ENCODE measurements at places on chromosomes 12 and 14.

- DNase-seq, result no peak
These were observed 53.8 kb downstream of the VCPKMT start for GRCh38 chr14:50062438-50063085.

GRCh38 chr12:99544457-99544856 is 103.1 kb upstream of the GARIN6 start:
- DNase-seq, result no peak

DNA sequence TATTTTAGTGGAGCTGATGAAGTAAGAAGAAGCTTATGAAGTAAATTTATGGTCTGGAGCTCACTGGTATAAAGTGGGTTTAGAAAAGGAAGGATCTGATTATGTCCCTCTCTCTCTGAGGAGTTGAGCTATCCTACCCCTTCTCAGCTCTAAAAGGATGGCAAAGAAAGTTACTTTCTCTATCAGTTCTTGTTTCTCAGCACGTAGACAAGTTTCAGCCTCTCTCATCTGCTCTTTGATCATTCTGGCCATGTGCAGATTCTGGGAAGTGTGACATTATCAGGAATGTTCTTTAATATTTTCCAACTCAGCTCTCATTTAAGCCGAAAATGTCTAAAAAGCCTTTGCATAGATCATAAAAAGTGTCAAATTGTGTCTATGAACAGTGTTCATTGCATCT is 5.8 kb upstream of the EGLN3 start:
- no peak for DNase-seq

DNA sequence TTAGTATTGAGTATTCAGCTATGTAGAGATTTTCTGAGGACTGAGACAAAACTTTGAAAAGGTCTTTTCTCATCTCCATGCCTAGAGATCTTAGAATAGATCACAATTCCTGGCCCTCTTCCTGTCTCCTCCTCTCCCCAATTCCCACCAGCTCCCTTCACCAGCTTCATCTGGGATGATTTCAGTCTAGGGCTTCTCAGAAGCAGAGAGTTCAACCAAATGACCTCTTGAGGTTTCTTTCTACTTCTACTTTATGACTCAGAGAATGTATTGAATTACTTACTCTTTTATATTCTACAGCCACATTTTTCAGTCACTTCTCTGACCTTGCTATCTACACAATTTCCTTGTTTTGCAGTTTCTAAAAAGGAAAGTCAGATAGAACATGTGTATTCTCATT is 19.4 kb upstream of the SNX6 start:
- DNase-seq, result peak; percentile 61

- no peak for DNase-seq
These were observed 2.8 kb downstream of the ORMDL2 start for GRCh38 chr12:55820679-55821078.

DNA sequence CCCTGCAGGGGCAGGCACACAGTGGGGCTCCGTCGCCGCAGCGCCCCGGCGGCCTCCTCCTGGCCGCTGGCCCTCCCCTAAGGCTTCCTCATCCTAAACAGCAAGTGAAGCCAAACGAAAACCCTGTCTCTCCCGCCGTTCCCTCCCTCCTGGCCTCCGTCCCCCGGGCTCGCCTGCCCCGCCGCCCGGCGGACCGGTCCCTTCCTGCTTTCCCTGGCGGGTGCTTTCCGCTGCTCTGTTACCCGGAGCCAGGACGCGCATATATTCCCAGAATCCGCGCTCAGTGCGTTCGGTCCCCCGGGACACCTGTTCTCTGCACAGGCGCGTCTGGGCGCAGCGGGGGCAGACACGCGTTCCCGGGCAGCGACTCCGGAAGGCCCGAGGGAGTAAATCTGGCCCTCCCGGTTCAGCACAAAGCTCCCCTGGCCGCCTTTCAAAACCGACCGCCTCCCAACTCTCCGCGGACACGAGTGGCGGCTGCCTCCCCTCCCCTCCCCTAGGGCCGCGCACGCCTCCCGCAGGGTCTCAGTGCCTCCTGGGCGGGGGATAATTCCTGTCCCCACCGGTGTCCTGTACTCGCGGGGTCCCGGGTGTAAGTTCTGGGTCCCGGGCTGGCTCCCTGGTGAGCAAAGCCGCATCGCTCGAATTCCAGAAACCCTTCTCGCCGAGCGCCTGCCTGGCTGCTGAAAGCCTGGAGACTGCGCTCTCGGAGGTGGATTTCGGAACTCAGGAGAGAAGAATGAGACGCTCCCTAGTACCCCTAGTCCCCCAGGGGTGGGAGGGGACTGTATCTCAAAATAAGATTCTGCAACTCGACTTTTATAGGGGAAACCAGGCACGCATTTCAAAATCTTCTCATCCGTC is 21.4 kb upstream of the CEP170B start:
- no peak for DNase-seq

- DNase-seq, result no peak
These were observed 135.2 kb downstream of the RERGL start for GRCh38 chr12:17954788-17955187.

- no peak for DNase-seq
These were observed 93.3 kb downstream of the CIT start for GRCh38 chr12:119783787-119784186.

DNA sequence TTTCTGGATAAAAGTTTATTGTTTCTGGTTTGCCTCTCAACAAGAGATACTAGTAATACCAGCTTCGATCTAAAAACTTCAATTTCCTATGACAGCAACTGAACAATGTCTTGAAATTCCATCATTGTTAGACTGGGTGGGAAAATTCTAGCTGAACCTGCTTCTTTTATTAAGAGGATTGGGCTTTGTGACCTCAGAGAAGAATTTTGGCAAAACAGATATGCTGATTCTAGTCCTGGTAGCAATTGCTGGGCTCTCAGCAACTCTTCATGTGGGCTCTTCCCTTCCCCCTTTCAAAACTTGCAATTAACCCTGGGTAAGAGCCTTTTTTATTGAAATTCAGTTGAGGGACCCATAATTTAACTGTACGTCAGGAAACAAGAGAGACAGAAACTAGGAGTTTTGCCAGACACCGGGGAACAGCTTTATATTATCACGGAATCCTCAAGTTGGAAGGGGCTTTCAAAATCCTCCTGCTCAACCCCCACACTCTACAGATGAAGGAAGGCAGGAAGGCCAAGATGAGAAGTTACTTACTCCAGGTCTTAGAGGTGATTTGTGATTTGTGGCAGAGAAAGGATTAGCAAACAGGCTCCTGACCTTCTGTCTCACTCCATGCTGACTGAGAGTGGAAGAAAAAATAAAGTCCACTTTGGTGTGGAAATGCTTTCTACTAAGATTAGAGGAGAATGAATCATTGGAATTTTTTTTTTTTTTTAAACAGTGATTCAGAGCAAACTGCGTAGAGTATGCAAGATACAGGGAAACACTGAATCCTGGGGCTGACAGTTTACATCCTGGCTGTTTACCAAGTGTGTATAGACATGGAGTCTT is 239.0 kb upstream of the ATP2B1 start:
- peak; percentile 24 for DNase-seq

DNA sequence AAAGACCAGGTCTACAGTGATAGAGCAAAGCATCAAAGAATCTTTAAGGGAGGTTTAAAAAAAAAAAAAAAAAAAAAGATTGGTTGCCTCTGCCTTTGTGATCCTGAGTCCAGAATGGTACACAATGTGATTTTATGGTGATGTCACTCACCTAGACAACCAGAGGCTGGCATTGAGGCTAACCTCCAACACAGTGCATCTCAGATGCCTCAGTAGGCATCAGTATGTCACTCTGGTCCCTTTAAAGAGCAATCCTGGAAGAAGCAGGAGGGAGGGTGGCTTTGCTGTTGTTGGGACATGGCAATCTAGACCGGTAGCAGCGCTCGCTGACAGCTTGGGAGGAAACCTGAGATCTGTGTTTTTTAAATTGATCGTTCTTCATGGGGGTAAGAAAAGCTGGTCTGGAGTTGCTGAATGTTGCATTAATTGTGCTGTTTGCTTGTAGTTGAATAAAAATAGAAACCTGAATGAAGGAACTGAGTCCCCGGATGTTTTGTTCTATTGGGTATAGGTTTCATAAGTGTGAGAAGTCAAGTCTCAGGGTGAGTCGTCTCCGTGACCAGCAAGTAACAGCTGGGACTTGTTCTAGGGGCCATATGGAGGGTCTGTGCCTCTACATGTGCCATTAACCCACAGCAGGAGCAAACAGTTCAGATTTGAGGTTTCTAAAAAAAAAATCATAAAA is 9.3 kb downstream of the PEBP1 start:
- no peak for DNase-seq
